ENCODE measurements at places on chromosomes 1 and 21.

GRCh38 chr1:200415227-200415626, 5.4 kb upstream of the ZNF281 start:
- DNase-seq, result no peak

- DNase-seq, result no peak
These were observed 256.7 kb downstream of the COL11A1 start for GRCh38 chr1:102851616-102852015.

DNA sequence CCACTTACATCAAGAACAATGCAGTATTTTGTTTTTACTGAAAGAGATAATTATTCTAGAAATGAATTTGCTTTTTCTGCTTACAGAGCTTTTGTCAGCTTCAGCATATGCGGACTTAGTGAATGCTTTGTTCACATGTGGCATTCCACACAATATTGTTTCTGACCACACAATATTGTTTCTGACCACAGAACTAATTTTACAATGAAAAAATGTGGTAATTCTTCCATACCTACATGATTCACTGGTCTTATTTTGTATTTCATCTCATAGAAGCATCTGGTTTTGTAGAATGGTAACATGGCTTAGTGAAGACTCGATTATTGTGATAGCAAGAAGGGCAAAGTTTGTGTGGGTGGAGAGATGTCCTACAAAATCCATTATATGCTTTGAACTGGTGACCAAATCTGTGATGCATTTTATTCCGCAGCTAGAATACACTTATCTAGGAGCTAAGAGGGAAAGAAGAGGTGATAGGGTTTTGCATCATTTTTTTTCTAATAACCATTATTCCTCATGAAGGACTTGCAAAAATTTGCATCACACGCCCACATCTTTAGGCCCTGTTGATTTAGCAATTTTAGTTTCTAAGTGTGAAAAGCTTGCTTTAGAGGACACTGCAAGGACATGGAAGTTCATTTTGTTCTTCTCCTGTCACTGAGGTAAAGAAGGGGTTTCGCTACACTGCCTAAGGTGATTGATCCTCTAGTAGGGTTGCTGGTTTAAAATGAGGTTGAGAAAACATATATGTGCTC, 75.3 kb downstream of the HLX start:
- DNase-seq, result no peak

DNA sequence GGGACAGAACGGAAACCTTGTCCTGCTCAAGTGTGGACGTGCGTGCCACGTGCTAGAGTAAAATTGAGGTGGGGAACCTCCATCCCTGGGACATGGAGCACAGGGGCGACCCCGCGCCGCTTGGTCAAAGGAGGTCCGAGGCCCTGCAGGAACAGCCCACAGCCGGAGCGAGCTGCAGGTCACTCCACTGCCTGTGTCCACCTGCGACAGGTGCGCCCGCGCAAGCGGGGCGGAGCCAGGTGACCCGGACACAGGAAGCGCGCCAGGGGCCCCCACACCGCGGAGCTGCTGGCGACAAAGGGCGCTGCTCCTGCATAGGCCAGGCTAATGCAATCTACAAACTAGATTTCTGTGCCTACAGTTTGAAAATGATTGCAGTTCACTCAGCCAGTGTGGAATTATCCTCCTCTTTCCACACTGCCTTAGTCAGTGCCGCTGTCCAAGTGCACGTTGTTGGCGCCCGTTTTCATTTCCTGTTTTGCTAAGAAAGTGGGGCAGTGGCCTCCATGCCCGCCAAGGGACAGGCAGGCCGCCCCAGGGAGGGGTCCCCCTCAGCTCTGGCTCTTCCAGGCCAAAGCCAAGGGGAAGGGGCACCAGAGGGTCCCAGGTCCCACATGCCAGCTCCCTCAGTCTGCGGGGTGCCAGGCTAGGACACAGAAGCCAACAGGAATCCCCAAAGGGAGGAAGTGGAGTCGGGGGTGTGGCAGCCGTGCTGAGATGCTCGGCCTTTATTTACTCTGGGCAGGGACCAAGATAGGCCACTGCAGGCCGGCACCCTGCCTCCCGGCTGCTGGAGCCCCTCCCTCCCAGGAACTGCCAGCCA, 4.3 kb upstream of the NADK start:
- DNase-seq, result peak; percentile 55

- DNase-seq, result no peak
These were observed 20.7 kb downstream of the CD34 start for GRCh38 chr1:207890136-207890738.

- no peak for DNase-seq
These were observed 116.1 kb upstream of the GORAB start for GRCh38 chr1:170415710-170416372.

- DNase-seq, result no peak
These were observed 136.2 kb downstream of the NTNG1 start for GRCh38 chr1:107277022-107277421.

DNA sequence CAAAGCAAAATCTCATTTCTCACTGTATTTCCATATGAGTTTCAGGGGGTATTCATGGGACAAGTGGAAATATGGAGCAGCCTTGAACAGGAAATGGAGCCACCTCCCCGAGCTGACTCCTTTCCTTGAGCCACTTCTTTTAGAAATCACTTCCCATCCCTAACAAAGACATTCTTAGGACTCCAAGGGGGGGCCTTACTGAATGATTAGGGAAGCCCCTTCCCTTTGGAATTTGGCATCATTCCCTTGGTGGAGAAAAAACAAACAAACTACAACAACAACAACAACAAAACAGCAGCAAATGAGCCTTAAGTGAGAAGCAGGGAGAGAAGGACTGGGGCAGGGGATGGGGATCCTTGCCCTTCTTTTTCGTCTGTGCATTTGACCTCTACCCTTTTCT, 278.3 kb downstream of the ZNF648 start:
- no peak for DNase-seq

- no peak for DNase-seq
These were observed 100.0 kb upstream of the AJAP1 start for GRCh38 chr1:4554271-4554865.
